ENCODE measurements at places on chromosomes 6 and 20.

- DNase-seq: no peak
Measured at GRCh38 chr20:43188861-43189553, 699 bp downstream of the PTPRT start.

DNA sequence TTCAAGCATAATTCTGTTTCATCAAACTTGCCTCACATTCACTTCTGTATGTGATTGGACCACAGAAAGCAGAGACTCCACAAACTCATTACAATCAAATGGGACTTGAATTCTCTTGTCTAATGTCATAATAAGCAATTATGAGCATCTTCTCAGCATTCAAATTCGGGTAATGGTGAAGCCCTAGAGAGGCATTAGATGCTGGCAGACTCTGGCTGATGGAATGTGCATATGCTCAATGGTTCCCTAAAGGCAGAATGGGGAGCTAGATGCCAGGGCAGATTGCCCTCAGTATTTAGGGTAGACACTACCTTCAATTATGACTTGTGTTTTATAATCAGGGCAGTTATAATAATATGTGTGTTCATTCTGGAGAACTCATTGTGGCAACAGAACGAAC, 127.9 kb downstream of the HDGFL1 start:
- DNase-seq: no peak

DNA sequence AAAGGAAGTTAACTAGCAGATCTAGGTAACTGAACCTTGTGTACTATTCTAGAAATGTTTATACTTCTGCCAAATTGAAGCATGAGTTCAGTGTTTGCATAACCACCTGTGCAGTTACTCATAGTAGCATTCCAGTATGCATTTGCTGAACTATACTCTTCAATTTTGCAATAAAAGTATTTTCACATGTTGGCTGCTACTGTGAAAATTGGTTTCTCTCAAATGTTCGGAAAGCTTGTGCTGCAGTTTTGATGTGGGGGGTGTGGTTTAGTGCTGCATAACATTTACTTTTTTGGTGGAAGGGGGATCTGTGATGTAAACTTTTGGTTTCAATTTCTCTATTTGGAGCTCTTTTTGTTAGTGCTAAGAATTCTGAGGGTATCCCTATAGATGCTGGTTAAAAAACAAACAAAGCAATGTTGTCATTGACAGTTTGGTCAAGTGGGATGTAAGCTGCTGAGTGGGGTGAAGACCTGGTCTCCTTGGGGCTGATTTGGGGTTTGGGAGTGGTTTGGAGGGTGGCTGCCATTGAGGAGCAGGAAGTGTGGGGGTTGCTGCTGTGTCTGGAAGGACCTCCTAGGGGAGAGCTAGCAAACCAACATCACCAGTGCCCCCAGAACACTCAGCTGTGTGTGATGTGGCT, 87.8 kb downstream of the CARMIL1 start:
- DNase-seq: no peak

DNA sequence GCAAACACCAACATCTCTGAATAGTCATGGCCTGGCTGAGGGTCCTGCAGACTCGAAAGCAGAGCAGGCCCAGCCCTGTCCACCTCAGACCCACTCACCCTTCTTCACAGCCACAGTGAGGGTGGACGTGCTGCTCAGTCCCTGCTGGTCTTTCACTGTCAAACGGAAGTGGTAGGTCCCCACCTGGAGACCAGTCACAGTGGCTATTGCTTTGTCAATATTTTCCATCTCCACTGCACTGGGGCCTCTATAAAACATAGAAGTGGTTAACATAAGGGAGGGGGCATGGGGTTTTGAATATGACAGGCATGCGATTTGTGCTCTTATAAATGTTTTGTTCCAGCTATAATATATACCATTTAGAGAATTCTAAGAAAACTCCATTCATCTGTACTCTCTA, 73.9 kb downstream of the ALDH5A1 start:
- no peak for DNase-seq

- no peak for DNase-seq
Measured at GRCh38 chr20:44133424-44133823, 53.6 kb downstream of the JPH2 start.

GRCh38 chr6:28922004-28922820, 1.6 kb downstream of the TRIM27 start:
- no peak for DNase-seq

GRCh38 chr20:61439251-61439650, 187.2 kb downstream of the CDH4 start:
- DNase-seq: no peak

DNA sequence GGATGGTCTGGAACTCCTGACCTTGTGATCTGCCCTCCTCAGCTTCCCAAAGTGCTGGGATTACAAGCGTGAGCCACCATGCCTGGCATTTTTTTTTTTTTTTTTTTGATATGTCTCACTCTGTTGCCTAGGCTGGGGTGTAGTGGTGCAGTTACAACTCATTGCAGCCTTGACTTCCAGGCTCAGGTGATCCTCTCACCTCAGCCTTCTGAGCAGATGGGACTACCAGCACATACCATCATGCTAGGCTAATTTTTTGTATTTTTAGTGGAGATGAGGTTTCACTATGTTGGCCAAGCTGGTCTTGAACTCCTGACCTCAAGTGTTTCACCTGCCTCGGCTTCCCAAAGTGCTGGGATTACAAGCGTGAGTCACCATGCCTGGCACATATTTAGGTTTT, 34.3 kb downstream of the PHF20 start:
- no peak for DNase-seq

- DNase-seq: no peak
Measured at GRCh38 chr6:50936277-50936681, 117.6 kb downstream of the TFAP2B start.

DNA sequence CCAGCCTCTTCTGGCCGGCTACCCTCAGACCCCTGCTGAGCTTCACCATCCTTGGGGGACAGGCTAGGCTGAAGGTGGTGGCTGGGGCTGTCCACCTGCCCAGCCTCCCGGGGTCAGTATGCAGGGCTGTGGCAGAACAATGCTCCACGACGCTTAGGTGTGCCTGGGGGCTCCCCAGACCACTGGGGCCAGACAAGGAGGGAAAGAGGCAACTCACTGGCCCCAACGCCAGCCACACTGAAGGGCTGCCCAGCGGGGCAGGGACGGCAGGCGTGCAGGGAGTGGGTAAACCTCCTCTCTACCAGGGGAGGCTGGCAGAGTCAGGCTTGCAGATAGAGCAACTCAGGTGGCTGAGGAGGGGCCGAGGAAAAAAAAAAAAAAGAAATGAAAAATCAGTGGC, 11.5 kb upstream of the UBE2V1 start:
- no peak for DNase-seq

DNA sequence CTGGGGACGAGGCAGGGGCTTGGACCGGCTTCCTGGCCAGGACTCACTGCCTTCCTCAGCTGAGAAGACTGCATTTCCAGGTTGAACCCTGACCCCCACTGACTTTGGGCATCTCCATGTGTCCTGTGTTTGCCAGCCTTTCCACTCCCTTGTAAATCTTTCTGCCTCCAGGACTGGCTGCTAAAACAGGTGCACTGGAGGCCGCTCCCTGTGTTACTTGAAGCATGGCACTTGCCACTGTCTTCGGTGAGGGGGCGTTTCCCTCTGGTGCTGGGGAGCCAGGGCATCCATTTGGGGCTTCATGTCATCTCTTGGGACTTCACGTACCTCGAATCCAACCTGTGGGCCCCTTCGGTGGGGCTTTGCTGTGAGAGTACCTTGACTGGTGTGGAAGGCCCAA, 6.7 kb upstream of the RBM38 start:
- DNase-seq: no peak

- no peak for DNase-seq
Measured at GRCh38 chr6:150184850-150185731, 42.2 kb downstream of the PPP1R14C start.

DNA sequence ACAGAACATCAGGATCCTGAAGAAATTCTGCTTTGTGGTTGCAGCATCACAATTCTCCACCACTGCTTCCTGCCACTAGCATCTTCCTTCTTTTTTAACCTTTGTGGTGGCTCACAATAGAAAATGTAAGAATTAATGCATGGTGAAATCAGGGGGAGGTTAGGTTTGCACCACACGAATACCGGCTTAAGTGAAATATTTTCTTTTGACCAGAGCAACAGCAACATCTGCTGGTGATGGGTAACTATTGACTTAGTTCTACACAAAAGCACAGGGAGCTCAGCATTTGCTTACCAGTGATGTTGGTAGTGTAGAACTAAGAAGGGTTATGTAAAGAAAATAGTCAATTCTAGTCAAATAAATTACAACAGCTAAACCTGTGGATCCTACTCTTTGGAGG, 280.5 kb downstream of the SYNE1 start:
- no peak for DNase-seq

GRCh38 chr6:112717856-112718255, 370.7 kb downstream of the RFPL4B start:
- no peak for DNase-seq

GRCh38 chr6:166381733-166382499, 824 bp downstream of the MPC1 start:
- DNase-seq: peak; percentile 28

GRCh38 chr6:158853880-158854213, 34.7 kb upstream of the EZR start:
- no peak for DNase-seq

- no peak for DNase-seq
Measured at GRCh38 chr20:10332656-10333415, 101.2 kb downstream of the MKKS start.

DNA sequence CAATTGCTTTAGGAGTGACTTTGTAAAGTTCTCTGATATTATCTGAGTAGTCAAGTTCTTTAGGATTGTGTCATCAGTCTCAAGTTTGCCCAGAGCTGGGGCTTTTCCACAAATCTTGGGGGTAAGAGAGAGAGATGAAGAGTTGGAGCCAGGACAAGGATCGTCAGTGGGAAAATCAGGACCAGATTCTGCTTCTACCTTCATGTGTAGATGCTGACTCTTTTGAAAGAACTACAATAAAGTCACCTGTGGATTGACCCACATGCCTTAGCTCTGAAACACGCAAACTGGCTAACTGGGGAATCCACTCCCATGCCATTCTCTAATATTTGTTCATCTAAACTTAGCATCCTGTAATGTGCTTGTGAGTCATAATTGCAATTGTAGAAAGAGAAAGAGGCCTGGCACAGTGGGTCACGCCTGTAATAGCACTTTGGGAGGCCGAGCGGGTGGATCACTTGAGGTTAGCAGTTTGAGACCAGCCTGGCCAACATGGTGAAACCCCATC, 15.6 kb upstream of the BICRAL start:
- no peak for DNase-seq

- DNase-seq: no peak
Measured at GRCh38 chr6:42040856-42041480, 9.4 kb upstream of the TAF8 start.

DNA sequence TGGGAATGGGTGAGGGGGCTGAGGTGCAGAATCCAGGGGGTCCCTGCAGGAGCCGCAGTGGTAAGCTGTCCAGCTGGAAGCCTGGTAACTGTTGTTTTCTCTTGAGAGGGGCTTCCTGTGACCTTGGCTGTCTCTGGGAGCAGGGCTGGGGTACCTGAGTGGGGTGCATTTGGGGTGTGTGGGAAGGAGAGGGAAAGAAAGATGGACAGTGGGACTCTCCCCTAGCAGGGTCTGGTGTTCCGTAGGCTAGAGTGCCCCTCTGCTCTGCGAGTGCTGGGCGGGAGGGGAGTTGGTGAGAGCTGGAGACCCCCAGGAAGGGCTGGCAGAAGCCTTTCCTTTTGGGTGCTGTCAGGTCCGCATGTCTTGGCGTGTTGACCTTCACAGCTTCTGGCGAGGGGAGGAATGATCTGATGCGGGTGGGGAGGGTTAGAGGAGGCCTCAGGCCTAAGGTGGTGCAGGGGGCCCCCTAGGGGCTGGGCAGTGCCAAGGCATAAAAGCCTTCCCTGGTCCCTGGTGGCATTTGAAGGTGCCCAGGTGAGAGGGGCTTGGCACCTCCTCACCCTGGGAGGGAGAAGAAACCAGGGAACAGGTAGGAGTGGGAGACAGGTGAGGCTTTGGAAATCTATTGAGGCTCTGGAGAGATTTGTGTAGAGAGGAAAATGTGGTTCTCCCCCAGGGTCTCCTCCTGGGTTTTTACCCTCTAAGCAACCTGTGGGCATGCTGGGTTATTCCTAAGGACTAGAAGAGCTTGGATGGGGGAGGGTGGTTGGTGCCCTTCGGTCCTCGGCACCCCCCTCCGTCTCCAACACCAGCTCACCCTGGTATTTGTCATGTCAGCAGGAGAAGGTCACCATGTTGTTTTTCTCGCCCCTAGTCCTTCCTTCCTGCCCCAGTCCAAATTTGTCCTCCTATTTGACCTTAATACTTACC, 3.3 kb downstream of the VEGFA start:
- DNase-seq: peak; percentile 18

DNA sequence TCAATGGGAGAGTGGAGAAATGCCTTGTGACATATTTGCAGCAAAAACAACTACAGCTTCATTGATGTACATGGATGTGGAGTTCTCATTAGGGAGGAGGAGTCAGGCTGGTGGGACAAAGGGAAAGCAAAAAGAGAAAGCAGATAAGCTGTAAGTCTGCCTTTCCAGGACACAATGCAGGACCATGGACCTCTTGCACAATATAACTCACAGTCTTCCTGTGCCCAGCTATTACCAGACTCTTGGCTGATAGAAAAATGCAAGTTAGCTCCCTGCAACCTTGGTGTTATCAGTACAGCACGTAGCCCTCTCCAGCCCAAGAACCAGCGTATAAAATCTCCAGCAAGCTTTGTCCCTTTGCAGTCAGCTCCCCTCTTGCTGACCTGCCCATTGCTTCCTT, 232.3 kb downstream of the NFATC2 start:
- no peak for DNase-seq

GRCh38 chr20:58044931-58045555, 183.4 kb downstream of the ANKRD60 start:
- DNase-seq: no peak

DNA sequence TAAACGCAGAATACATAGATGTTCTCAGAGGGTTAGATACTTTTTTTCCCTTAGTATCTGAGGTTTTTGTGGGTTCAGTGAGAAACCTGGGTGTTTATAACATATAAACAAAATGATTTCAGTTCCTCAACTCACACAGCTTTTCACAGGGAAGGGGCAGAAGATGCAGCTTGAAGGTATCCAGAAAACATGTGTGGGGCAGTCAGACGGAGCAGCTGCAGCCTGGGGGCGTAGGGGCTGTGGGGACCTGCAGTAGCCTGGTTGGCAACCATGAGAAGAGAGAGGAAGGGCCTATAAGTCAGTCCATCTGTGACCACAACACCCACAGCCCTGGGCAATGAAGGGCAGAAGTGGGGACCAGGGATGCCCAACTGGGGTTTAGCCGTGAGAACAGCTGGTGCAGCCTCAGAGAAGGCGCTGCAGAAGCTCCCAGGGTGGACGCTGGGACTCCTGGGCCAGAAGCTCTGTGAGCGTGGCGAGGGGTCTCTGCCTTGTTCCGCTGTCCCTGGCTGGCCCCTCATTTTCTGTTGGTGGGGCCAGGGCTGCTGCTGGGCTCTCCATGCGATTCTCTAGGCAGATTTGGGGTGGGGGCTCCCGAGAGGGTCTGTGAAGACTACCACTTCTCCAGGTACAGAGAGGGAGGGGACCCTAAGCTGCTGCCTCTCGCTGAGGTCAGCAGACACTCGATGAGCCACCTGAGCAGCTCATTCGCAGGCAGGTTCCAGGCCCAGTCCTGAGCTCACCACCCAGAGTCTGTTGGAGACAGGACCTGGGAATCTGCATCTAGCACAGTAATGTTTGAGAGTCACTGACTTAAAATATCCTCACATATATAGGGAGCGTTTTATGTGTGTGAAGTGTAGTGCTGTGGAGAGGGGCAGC, 181.2 kb downstream of the ZDHHC14 start:
- DNase-seq: no peak

GRCh38 chr6:106256201-106256968, 69.2 kb downstream of the ATG5 start:
- DNase-seq: no peak

GRCh38 chr20:21102603-21103311, 3.4 kb downstream of the LINC00237 start:
- DNase-seq: no peak
